Activated T-cell treated with anti-CD3 and anti-CD28 coated beads for 1 hour (primary cell): ENCODE measurements at places on chromosomes 11 and 22.

DNA sequence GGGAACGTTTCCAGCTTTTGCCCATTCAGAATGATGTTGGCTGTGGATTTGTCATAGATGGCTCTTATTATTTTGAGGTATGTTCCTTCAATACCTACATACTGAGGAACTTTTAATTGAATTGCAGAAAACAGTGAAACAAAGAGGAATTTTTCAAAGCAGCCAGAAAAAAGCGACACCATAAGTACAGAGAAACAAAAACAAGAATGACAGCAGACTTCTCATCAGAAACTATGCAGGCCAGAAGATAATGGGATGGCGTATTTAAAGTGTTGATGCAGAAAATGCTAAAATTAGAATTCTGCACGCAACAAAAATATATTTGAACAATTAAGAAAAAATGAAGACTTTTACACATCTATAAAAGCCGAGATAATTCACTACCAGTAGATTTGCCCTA is 95.4 kb upstream of the TIMP3 start:
- DNase-seq, result no peak

DNA sequence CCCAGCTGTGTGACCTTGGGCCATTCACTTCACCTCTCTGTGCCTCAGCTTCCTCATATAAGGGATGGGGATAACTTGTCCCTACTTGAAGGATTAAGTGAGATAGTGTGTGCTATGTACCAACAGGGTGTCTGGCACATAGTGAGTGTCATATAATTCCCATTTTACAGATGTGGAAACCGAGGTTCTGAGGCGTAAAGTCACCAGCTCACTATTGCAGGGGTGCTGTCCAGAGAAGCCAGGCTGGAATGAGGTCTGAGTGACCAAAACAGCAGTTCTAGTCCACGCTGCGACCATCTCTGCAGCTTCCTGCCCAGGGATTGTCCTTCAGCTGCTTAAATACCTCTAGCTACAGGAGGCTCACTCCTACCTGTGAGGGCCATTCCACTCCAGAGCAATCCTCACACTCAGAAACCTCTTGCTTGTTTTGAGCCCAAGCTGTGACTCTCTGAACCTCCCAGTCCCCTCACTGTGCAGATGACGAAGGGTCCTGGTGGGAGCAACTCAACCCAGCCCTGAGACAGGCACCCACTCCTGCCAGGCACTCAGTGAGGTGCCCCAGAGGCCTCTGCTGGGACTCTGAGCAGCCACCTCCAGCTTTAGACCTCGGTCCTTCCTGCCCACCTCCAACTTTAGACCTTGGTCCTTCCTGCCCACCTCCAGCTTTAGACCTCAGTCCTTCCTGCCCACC is 5.8 kb downstream of the MB start:
- DNase-seq, result no peak

DNA sequence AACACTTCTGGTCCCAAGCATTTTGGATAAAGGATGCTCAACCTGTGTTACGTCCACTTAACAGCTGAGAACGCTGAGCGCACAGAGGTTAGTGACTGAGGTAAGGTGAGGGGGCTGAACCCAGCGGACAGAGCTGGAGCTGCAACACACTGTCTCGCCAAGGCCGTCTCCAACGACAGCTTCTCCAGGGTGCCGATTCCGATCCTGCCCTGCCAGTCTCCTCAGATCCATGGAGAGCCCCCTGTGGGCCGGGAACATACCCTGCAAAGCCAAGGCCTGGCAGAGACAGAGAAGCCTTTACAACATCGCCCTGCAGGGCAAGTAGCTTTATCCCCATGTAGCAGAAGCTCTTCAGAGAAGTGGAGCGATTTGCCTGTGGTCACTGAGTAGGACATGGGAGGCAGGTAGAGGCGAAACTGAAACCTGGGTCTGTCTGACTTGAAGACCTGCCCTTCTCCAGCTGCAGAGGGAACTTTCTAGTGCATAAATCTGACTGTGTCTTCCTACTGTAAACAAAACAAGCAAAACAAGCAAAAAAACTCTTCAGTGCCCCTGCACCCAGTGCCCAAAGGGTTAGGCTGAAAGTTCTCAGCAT is 72.8 kb downstream of the SCUBE1 start:
- DNase-seq, result no peak

GRCh38 chr11:112662554-112662953 is 298.7 kb upstream of the NCAM1 start:
- no peak for DNase-seq

DNA sequence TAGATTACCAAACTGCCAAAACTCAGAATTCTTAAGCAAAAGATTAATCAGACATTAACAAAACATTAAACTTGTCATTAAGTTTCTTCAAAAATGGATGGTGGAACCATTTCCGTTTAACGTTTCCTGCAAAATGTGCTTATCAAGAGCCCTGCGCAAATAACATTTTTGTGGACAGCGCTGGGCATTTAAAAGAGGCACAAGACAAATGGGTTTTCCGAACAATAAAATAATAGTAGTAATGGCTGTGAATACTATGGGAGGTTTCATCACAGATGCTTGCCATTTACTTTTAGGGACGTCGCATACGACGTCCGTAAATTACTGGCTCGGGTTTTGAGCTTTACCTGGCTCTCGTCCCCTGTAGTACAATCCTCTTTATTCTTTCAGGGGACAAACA is 1.1 kb downstream of the NPAT start:
- no peak for DNase-seq
